T-helper 9 cell (primary cell): ENCODE measurements at places on chromosomes 1 and 21.

DNA sequence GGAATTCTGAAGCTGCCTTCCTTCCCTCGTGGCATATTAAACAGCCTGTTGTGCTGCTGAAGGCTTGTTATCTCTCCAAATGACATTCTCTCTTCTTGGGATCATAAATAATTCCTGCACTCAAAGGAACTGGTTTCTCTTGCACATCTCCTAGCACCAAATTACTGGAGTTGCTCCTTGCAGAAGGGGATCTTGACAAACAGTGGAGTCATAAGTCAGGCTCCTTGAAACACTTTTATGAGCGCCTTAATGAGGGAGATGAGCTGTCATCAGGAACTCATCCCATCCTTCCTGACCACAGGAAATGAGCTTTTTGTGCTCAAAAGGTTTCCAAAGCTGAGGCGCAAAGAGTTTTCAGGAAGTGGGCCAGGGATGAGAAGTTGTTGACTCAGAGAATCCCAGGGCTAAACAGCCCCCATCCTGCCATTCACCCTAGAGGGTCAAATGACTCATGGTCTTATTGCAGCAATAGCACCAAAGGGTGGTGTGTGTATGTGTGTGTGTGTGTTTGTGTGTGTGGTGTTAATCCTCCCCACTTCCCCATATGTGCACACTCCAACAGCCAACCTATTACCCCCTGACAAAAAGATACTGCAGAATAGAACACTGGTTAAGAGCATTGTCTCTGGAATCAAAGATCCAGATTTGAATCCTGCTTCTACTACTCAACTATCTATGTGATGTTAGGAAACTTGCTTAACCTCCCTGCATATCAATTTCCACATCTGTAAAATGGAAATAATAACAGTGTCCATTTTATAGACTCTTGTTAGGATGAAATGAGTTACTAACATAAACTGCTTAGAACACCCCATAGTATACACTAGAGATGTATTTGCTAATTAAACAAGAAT is 2.8 kb upstream of the PHC2 start:
- no peak for DNase-seq

DNA sequence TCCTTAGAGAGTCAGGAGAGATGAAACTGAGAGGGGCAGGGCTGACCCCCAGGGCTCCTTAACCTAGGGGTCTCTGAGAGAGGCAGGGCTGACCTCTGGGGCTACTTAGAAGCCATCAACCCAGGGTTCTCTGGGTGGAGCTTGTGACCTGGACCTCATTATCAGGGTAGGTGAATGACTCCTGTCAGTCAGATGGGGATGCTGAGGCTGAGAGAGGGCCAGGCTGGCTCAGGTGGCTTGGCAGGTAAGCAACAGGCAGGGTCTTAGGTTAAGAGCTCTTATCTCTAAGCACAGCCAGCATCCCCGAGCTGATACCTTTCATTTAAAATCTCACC is 160.9 kb downstream of the PTPRU start:
- DNase-seq: no peak

DNA sequence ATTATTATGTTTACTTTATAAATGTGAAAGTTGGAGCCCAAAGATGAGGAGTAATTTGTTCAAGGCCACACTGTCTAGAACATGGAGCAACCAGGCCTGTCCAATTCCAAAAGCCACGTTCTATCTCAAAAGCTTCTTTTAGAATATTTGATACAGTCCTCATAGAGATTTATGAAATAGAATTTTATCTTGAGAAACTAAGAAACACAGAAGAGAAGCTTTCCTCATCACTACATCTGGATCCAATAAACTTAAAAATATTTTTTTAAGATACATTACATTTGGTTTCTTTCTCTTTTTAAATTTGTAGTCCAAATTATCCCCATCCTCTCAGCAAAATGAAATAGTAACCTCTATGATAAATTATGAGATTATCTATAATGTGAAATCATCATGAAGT is 58.9 kb downstream of the DDAH1 start:
- DNase-seq: no peak

GRCh38 chr1:50651476-50652263 is 228.4 kb upstream of the DMRTA2 start:
- DNase-seq: no peak

GRCh38 chr21:25897383-25897782 is 162.6 kb downstream of the GABPA start:
- DNase-seq: no peak

- DNase-seq: no peak
These were observed 17.5 kb downstream of the RNF2 start for GRCh38 chr1:185062710-185063370.

DNA sequence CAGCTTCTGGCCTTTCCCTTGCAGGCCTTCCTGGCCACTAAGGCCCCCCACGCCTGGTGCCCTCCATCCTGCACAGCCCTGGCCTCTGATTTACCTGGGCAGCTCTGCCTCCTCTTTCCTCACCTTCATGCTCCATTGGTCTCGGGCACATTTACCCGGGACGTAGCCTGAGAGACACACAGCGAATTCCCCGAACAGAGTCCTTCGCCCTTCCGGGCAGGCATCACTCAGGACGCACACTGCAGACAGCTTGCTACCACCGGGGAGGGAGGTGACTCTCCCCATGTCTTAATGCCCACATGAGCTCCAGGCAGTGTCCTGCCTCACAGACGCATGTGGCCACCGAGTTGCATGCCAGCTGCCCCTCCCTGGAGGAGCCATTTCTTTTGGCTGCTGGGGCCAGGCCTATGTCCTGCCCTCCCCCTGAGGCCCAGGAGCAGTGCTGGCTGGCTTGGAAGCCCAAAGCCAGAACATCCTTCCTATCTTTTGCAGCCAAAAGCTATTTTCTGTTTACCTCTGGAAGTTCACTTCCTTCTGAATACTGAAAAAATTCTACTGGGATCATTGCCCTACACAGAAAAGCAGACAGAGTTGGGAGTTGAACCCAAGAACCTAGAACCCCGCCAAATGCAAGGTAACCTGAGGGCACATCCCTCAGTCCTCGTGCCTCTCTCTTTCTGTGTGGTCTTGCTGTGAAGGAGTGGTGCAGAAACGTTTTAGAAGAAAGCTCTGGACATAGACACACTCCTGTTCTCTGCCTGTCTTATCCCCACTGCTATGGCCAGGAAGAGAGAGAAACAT is 209.5 kb downstream of the TOMM20 start:
- no peak for DNase-seq

GRCh38 chr1:9200441-9200840 is 34.1 kb upstream of the H6PD start:
- DNase-seq: no peak
